ENCODE measurements at places on chromosomes 1 and 21. TPM values are rescaled to one million over a fixed set of nuclear protein-coding genes. Genes with fewer than 3 reads are reported as not detected.

The FCRL4 gene
- not detected for polyA plus RNA-seq

- DNase-seq, result no peak
These were observed 55.5 kb downstream of the TGFBR3 start for GRCh38 chr1:91830242-91831131.

GRCh38 chr1:69639159-69639558, 71.4 kb downstream of the LRRC7 start:
- DNase-seq, result no peak

DNA sequence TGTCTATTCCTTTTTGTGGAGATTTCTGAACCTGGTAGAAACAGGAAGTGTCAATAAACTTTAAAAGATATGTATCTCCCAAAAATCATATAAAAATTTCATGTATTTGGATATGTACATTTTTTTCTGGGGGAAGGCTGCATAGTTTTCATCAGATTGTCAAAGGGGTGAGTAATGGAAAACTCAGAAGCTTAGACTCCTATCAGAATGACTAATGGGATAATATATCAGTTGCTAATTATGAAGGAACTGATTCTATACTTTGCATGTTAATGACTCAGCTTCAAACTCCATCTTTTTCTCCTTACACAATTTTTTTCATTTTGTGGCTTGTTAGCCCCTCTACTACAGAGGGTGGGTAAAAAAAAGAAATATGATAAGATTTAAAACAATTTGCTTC, 55.9 kb downstream of the GON4L start:
- DNase-seq, result no peak

GRCh38 chr1:163300568-163300967, 21.2 kb upstream of the NUF2 start:
- no peak for DNase-seq

DNA sequence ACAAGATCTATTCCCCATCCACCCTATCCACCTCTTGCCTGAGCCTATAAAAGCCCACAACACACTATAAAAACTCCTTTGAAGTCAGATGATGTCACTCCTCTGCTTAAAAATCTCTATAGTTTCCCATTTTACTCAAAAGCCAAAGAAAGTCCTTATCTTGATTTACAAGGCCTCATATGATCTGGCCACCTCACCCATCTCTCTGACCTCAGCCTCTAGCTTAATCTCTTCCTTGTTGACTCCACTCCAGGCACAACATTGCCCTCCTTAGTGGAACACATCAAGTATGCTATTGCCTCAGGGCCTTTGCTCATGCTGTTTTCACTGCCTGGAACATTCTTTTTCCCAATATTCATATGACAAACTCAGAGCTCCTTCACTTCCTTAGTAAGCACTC, 33.3 kb downstream of the ZNF281 start:
- DNase-seq, result no peak

Measured in renal pelvis (tissue), 12 donors.